Large intestine (tissue), 12 donors: ENCODE measurements at places on chromosomes 3 and 15. TPM values are rescaled to one million over a fixed set of nuclear protein-coding genes. Genes with fewer than 3 reads are reported as not detected.

- H3K4me3 ChIP-seq, result no peak overlapping the region
- no peaks in the 10 kb centered on the region for H3K36me3 ChIP-seq
- no peak overlapping the region for H3K27ac ChIP-seq
- no peaks in the 10 kb centered on the region for H3K27me3 ChIP-seq
- H3K4me1 ChIP-seq, result no peaks in the 10 kb centered on the region
These were observed 184.2 kb upstream of the TPM1 start for GRCh38 chr15:62858343-62858742.

ACP3 gene
- 0.64 TPM for polyA plus RNA-seq

TXNRD3 gene
- 7.3 TPM for polyA plus RNA-seq

GRCh38 chr3:111864821-111865656 lies 6.0 kb downstream of the PHLDB2 start:
- H3K27ac ChIP-seq, result no peak overlapping the region
- H3K36me3 ChIP-seq, result no peaks in the 10 kb centered on the region
- no peaks in the 10 kb centered on the region for H3K27me3 ChIP-seq
- peaks cover 10% of the 10 kb centered on the region for H3K4me1 ChIP-seq

GRCh38 chr3:133901083-133901482 lies 5.4 kb upstream of the RAB6B start:
- H3K36me3 ChIP-seq, result no peaks in the 10 kb centered on the region
- peaks cover 3% of the 10 kb centered on the region for H3K4me1 ChIP-seq
- H3K27me3 ChIP-seq, result peaks cover 26% of the 10 kb centered on the region
- H3K4me3 ChIP-seq, result no peak overlapping the region
- H3K27ac ChIP-seq, result no peak overlapping the region

COL8A1 gene
- polyA plus RNA-seq, result 6.6 TPM

DNA sequence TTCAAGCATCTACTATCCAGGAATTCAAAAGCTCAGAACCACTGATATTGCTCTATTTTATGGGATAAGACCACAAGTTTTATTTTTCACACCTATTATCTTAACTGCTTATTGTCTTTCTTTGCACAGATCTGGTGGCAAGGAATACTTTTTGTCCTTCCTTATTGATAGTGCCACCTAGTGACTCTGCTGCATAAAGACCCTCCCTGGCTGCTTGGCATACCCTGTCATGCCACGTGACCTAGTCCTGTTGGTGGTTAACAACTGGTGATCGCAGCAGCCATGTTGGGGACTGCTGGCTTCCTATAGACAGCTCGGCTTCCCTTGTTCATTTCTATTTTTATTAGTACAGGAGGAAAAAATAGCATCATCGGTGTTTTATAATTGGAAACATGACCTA lies 236.3 kb downstream of the MEX3B start:
- no peak overlapping the region for H3K4me3 ChIP-seq
- no peak for DNase-seq
- no peak overlapping the region for H3K27ac ChIP-seq
- no peaks in the 10 kb centered on the region for H3K4me1 ChIP-seq

DNA sequence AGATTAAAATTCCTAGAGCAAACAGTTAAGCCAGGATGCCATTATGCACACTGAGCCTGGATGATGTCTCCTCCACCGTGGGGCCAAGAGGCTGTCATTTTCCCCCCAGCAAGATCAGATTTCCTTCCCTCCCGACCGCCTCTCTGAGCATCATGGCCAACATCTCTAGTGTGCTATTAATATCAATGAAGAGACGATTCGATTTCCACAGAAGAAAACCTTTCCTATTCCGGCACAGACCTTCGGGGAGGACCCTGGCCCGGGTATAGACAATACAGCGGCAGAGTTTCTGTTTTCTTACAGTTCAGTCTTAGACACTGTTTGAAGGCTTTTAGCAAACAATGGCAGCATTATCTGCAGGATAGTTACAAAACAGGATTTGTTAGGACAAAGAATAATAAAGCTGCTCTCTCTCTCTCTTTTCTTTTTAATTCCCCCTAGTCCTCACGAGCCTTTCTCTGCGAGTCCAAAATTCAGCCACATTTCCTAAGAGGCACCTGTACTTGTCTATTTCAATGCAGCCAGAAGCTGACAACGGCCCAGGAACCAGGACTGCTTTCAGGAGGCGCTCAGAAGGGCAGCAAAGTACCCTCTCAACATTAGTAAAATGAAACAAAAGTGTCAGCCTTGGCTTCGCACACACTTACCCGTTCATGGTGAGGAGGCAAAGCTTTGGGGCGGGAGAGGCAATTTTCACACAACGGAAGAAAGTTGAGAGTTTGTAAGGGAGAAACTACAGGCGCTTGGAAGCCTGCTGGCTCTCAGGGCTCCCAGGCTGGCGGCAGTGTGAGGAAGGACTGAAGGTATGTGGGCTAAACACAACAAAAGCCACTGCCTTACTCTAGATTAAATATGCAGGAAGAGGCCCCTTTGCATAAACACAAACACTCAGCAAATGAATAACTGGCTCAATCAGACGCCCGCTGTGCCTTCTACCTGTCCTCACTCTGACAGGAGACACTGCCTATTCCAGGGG lies 278.0 kb downstream of the FOXP1 start:
- H3K4me3 ChIP-seq, result peak overlapping the region; percentile 46
- DNase-seq, result no peak
- H3K27me3 ChIP-seq, result no peaks in the 10 kb centered on the region
- H3K27ac ChIP-seq, result peak overlapping the region; percentile 94
- no peaks in the 10 kb centered on the region for H3K36me3 ChIP-seq
- peaks cover 24% of the 10 kb centered on the region for H3K4me1 ChIP-seq

- no peak overlapping the region for H3K4me3 ChIP-seq
- no peaks in the 10 kb centered on the region for H3K4me1 ChIP-seq
- H3K27me3 ChIP-seq, result no peaks in the 10 kb centered on the region
- no peak for DNase-seq
- H3K27ac ChIP-seq, result no peak overlapping the region
- H3K36me3 ChIP-seq, result peaks cover 22% of the 10 kb centered on the region
These were observed 27.6 kb downstream of the CMC1 start for GRCh38 chr3:28268989-28269388.

DNA sequence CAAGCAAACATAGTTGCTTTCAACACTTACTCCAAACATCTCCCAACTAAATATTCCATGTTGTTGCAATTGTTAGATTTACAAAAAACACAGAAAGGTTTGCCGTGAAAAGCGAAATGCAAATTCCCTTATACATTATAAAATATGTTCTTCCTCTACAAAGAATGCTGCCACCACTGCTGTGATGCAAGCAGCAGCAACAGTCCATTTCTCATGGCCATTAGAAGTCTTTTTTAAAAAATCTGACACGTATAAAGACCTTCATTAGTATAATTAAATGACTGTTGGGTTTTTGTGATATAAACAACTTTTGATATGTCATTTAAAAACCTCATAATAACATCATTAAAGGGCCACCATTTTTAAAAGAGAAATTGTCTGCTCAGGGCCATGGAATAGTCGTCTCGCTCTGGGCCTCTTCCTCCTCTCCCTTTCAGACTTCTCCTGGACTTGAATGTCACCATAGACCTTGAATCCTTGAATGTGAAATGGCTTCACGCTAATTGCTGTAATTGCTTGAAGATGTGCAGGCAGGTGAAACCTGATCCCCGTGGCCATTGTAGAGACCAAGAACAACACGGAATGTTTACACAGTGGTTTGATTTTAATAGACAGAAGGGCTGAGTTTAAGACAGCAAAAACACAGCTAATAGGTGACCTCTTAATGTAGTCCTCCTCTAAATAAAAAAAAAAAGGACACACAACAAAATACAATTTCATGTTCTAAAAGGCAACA lies 450.4 kb downstream of the FOXP1 start:
- peak overlapping the region; percentile 83 for H3K27ac ChIP-seq
- no peak overlapping the region for H3K4me3 ChIP-seq
- peaks cover 55% of the 10 kb centered on the region for H3K4me1 ChIP-seq
- H3K36me3 ChIP-seq, result no peaks in the 10 kb centered on the region
- DNase-seq, result no peak

DNA sequence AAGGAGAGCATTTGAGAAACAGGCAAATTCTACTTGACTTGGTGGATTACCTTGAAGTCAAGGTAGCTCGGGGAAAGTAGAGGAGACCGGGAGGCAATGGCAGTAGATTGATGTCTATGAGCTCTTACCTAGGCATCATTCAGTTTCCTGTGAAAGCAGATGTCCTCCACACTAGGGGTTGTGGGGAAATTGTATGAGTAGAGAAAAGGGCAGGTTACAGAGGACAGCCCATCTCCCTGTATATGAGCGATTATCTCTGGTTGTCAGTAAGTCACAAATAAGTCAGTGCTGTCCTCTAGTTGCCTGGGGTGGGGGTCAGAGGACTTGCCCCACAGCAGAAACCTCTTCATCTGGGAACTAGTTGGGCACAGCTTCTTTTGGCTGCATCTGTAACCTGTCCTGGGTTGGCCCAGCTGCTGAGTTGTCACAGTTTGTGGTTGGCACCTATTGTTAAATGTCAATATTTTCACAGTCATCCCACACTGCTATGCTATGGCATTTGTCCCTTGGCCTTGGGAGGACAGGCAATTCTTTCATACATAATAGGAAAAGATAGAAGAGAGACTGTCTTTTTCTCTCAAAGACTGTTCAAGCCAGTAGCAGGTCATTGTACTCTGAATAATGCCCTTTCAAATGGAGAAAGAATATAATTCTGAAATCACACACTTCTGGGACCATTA lies 53.6 kb upstream of the LRRFIP2 start:
- no peaks in the 10 kb centered on the region for H3K27me3 ChIP-seq
- H3K4me3 ChIP-seq, result no peak overlapping the region
- peaks cover 32% of the 10 kb centered on the region for H3K4me1 ChIP-seq
- peak overlapping the region; percentile 86 for H3K27ac ChIP-seq
- H3K36me3 ChIP-seq, result no peaks in the 10 kb centered on the region
- DNase-seq, result no peak

SLC15A2 gene
- polyA plus RNA-seq, result 3.2 TPM

FGF7 gene
- polyA plus RNA-seq, result 15.9 TPM

GRCh38 chr15:100053474-100054121 lies 288.2 kb downstream of the ADAMTS17 start:
- H3K4me3 ChIP-seq, result no peak overlapping the region
- no peaks in the 10 kb centered on the region for H3K4me1 ChIP-seq
- no peaks in the 10 kb centered on the region for H3K27me3 ChIP-seq
- DNase-seq, result no peak

GPR62 gene
- 0.18 TPM for polyA plus RNA-seq

GRCh38 chr15:97688177-97688576 lies 272.3 kb upstream of the ARRDC4 start:
- H3K36me3 ChIP-seq, result no peaks in the 10 kb centered on the region
- H3K4me1 ChIP-seq, result peaks cover 3% of the 10 kb centered on the region
- no peaks in the 10 kb centered on the region for H3K27me3 ChIP-seq
- H3K27ac ChIP-seq, result no peak overlapping the region

DNA sequence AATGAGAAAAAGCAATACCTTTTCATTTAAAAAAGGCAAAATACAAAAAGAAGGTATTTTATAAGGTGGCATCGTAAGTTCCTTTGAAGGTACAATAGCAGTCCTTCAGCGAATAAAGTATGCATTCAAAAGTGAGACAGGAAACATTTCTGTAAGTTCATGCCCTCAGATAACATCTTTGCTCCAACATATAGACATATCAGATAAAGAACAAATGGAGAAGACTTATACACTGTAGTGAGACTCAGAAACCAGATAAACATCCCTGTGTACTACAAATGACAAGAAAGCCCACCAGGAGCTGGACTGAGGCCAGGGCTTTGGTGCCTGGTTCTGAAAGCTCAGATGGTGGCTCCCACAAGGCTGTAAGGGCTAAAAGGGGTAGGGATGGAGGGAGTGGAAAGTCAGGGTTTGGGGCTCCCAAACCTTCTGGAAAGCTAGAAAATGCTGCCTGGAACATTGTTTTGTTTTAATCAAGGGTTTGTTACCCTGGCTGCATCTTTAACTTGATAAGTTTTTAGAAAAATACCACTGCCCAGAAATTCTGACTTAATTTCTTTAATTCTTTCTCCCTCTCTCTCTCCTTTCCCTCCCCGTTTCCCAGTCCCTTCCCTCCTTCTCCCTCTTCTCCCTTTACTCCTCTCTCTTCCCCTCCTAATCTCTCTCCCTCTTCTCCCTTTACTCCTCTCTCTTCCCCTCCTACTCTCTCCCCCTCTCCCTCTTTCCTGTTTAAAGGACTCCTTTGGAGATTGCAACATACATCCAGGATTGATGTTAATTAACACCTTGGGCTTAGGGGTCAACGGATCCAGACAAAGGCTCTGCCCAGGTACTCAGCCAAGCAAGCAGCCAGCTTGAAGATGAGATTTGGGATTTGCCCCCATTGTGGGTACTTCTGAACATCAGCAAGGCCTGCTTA lies 126.1 kb downstream of the AQP9 start:
- no peak overlapping the region for H3K4me3 ChIP-seq
- DNase-seq, result no peak
- H3K4me1 ChIP-seq, result no peaks in the 10 kb centered on the region
- H3K27ac ChIP-seq, result no peak overlapping the region

ALDH1A3 gene
- 23.8 TPM for polyA plus RNA-seq

DNA sequence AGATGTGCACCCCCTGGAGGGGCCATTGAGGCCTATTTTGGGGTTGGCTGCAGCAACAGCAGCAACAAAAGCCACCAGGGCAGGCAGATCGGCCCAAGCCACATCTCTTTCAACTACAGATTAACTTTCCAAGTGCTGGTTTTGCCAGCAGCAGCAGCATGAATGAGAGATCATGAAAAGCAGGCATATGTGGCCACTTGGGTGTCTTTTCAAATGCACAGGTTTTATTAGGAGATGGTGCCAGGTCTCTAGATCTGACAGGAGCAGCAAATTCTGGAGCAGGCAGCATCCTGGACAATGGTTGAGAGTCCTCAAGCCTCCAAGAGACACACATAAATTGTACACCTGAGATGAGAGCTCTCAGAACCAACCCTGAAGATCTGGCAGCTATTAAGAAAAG lies 31.7 kb upstream of the CCDC66 start:
- DNase-seq, result no peak
- no peaks in the 10 kb centered on the region for H3K36me3 ChIP-seq
- H3K4me3 ChIP-seq, result no peak overlapping the region
- no peaks in the 10 kb centered on the region for H3K27me3 ChIP-seq
- H3K4me1 ChIP-seq, result no peaks in the 10 kb centered on the region

CIAO2A gene
- polyA plus RNA-seq, result 99.9 TPM

- H3K4me3 ChIP-seq, result no peak overlapping the region
- H3K36me3 ChIP-seq, result no peaks in the 10 kb centered on the region
- peaks cover 31% of the 10 kb centered on the region for H3K27me3 ChIP-seq
- no peak overlapping the region for H3K27ac ChIP-seq
- DNase-seq, result peak; percentile 54
These were observed 202.8 kb downstream of the SV2B start for GRCh38 chr15:91302588-91303439.
